ENCODE measurements at places on chromosomes 6 and 20.

DNA sequence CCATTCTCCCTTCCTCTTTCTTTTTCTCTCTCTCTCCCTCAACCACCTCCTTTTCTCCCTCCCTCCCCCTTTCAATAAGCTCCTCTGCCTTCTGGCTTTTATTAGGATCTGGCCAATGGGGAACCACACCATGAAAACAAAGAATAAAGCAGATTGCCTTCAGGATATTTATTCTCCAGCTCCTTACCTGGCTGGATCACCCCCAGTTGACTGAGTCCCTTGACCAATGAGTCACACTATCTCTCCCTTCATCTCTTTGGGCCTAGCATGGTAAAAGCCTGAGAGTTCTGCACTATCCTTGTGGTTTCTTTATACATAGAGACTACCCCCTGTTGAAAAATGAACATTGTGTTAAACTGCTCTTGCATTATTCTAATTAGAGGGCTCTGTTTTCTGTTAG, 476.8 kb downstream of the EPHA7 start:
- DNase-seq: no peak

DNA sequence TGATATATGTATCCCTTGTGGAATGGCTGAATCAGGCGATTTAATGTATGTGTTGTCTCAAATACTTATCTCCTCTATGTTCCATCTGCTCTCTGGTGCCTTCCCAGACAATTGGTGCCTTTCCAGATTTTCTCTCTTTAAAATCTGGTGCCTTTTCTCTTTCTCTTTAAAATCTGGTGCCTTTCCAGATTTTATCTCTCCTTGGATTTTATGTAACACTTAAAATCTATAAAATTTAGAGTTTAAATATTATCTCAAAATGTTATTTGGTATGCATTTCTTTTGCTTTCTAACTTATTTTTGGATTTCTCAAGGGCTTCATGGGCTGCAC, 116.3 kb downstream of the KIF13A start:
- DNase-seq: no peak

GRCh38 chr6:62914530-62914929, 296.7 kb upstream of the FKBP1C start:
- DNase-seq: no peak

DNA sequence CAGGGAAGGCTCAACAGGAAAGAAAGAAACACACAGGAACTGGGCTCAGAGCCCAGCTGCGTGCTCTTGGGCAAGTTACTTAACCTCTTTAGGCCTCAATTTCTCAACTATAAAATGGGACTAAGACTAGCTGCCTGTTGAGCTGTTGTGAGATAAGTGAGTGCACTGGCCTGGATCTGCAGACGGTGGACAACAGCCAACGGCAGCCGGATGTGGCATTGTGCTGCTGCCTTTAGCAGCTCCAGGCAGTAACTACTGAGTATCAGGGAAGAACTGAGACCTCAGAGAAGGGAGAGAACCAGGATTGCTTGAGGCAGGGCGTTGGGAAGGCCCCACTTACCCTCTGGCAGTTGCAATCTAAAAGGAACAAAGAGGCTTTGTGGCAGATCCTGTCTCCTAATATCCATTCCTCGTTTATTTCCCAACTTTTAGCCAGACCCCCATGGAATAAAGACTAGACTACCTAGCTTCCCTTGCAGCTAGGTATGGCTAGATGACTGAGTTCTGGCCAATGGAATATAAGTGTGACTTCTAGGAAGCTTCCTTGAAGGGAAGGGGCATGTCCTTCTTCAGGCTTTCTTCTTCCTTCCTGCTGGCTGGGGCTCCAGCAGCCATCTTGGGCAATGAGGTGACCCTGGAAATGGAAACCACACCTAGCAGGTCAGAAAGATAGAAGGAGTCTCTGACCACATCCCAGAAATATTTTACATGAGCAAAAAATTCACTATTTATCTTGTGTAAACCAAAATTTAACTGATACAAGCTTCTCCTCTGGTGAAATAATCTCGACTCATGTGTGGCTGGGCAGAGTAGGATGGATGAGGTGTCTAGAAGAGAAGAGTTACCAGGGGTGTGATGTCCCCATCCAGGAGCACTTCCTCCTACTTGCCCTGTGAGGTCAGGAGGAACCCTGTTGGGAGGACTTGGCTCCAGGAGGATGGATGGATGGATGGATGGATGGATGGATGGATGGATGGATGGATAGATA, 67.6 kb downstream of the MRPL14 start:
- DNase-seq: no peak

GRCh38 chr20:32718749-32719348, 24.4 kb downstream of the COMMD7 start:
- DNase-seq: no peak

GRCh38 chr6:111614833-111615582, 9.3 kb upstream of the TRAF3IP2 start:
- DNase-seq: no peak

GRCh38 chr6:133467982-133468380, 226.8 kb downstream of the EYA4 start:
- no peak for DNase-seq

DNA sequence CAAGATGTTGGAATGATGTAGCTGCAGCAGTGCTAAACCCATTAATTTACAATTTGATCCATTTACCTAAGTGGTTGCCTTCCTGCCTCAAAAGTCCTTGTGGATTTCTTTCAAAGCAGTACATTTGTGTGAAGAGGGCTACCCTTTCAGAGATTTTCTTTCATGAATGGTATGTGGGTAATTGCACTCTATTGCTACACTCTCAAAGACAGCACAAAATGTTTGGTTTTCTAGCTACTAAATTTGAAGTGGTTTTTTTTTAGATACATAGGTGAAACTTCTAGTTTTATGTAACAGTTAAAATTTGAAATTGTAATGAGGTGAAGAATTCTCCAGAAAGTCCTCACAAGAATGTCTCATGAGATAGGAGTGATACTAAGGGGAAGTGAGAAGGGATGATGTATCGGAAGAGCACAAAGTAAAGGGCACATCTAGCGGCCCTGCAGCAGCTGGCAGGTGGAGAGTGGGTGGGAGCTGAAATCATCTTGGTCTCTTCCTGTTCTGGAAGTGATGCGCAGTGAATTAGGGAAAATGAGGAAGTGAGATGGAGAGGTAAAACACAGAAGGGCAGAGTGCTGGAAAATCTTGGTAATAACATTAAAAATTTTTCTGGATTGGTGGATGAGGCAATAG, 236.8 kb upstream of the MAN1A1 start:
- DNase-seq: no peak

DNA sequence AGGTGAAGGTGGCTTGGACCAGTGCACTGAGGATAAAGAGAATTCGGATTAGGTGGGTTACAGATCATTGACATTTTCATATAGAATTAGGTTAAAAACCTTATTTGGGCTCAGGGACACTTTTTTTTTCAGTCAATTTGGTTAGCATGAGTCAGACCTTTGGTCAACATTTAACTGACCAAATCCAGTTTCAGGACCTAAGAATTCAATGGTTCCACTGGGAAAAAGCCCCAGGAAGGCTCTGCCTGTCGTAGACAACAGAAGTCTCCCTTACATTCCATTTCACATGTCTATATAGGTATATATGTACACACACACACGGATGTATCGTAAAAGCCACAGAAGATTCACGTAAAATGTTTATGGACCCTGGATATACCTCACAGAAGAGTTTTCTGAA, 184.2 kb upstream of the RREB1 start:
- no peak for DNase-seq

DNA sequence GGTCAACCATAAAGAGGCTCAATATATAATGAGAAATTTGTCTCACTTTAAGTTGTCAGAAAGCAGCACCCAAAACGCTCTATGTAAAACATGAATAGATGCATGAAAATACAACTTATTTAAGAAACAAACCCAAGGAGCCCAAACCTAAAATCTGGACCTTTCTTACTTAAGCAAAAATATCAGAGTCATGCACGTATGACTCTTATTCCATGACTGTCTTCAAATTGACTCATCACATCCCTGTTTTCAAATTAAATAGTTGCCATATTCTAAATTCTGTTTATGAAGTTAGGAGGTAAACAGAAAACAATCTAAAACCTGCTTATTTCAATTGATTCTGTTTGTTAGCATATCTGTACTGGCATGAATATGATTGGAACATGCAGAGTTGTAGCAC, 42.1 kb downstream of the ANKRD6 start:
- DNase-seq: no peak

DNA sequence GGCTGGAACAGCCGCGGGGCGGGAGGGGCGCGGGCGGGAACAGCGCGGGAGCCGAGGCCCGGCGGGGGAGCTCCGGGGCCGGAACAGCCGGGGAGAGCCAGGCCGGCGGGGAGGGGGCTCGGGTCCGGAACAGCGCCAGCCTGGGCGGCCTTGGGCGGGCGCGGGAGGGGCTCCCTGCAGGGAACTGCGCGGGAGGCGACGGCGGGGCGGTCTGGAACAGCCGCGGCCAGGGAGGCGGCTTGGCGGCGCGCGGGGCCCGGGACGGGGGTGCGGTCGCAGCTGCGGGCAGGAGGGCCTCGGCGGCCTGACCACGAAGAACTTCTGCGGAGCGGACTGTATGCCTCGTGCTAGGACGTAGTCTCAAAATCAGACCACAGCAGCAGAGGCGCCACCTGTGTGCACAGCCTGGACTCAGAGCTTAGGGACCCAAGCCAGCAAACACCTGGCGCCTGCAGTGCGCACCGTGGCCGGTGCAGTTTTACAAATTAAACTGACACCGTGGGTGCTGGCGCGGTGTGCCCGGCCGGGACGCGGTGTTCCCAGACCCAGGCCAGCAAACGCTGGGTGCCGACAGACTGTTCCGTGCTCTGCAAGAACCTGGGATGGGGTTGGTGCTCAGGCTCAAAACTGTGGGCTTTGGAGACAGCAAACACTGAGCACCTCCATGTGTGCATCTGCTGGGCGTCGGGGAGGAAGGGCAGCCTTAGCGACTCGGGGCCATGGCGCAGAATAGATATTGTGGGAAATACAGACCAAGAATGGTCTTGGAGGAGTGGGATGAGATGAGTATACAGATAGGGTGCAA, 572 bp downstream of the ZNF341 start:
- peak; percentile 74 for DNase-seq

DNA sequence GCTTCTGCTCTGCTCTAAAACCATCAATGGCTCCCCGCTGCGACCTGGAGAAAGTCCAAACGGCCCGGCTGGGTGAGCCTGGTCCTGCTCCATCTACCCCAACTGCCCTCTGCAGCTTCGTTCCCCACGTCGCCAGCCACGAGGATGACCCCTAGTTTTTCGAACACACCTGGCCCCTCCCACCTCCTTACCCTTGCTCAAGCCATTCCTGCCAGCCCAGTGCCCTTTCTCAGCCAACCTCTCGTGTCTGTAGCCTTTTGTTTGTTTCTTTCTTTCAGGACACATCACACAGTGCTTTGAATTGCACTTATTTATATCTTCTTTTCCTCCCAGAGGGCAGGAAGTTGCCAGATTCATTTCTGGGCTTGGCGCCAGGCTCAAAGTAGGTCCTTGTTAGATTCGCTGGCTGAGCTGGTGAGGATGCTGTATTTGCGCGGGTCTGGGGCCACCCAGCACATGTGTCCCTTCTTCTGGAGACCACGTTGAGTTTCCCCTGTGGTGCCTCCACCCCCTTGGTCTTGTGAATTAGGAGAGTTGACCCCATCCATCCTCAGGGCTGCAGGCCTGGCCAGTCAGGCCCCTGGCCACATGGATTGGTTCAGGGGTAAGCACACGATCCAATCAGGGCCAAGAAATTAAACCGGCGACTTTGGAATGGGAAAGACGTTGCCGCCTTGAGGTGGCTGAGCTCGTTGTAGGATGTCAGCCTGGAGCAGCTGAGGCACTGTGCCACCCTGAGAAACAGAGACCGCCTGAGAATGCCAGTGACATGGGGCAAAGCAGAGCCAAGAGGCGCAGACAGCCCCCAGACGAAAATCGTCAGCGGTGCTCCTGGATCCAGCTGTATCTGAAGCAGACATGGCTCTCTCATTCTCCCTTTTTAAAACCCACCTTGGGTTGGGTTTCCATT, 156.0 kb downstream of the CEBPB start:
- no peak for DNase-seq

DNA sequence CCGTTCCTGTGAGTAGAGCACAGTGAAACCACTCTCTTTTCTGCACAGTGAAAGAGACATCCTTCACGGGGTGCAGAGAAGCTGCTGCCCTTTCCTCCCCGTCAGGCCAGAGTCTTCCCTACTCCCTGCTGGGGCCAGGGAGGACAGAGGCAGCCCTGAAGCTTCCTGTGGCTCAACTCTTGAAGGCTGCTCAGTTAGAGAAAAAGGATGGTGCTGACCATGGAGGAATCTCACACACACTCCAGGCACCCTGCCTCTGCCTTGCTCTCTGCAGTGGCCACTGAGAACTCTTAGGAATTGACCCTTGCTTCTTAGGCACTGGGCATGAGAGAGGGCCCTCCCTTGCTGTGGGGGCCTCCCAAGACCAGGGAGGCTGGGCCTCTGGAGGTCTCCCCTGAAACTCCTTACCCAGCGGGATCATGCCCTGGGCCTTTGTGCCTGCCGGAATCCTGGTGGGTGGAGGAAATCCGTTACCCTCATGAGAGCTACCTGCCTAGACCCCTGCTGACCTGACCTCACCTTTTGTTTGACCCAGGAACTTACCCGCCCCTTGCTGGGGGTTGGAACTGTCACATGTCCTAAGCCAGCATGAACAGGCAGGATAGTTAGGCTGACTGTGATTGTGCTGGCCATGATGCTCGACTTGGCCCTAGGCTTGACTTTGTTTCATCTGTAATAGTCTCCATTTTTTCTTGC, 65.0 kb upstream of the CD93 start:
- no peak for DNase-seq

DNA sequence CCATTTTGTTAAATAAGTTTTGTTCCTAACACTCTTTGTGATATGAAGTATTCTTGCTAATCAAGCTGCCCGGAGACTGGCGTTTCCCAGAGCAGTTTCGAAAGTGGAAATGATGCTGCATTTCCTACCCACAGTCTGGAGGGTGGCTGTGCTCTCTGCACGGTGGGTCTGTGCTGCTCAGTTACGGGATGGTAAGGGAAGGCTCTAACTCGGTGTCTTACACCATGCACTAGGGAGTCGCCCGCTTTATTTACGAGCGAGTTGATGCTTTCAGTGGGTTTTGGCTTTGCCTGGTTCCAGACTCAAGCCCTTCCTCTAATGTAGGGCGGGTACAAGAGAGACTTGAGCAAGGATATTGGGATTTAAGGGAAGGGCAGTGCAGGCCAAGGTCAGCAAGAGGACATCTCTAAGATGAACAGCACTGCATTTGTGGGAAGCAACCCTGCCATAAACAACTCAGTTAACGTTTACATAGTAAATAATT, 180.1 kb upstream of the AKAP12 start:
- no peak for DNase-seq

- DNase-seq: no peak
Measured at GRCh38 chr20:1934721-1935573, 39.7 kb downstream of the SIRPA start.

GRCh38 chr20:20823476-20823881, 111.0 kb upstream of the RALGAPA2 start:
- no peak for DNase-seq
